ENCODE measurements at places on chromosomes 5 and 9.

DNA sequence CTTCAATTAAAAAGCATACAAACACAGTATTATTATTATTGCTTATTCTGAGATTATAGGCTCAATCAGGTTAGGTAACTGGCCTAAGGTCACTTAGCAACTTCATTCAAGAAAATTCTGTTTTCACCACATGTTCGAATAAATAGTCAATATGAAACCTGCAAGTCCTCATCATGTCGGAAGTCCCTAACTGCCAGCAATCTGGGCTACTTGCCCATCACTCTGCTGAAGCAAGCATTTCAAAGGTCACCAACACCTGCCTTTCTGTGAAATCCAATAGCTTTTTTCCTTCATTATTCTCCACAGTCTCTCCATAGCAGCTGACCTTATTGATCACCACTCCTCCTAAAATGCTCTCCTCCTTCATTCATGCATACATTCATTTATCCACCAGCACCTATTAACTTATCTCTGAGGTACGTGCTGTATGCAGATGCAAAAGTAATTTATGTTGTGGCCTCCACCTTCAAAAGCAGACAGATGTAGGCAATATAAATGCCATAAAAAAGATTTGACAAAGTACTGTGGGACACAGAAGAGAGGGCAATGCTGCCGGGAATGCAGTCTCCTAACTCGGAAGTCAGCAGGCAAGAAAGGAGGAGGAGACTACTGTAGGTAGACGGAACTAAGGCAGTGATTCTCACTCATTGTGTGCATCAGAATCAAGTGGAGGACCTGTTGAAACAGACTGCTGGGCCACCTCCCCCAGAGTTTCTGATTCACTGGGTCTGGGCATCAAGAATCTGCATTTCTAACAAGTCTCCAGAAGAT is 310.9 kb downstream of the BNC2 start:
- no peak for DNase-seq

DNA sequence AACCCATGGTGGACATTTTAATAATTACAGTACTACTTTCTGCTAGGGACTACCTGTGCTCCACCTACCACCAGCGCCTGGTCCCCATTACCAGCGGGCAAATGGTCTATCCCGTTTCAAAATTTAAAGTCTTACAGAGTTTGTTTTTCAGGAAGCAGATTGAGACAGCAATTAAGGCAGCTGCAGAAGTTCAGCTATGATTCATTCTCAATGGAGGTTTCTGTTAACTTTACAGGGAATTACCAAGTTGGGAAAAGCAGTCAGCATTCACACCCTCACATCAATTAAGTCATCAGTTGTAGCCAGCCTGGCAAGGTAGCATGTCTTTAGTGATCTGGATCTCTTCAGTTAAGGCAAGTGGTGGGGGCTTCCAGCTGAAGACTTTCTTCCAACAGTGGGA is 410.6 kb upstream of the DAB2 start:
- DNase-seq = no peak

DNA sequence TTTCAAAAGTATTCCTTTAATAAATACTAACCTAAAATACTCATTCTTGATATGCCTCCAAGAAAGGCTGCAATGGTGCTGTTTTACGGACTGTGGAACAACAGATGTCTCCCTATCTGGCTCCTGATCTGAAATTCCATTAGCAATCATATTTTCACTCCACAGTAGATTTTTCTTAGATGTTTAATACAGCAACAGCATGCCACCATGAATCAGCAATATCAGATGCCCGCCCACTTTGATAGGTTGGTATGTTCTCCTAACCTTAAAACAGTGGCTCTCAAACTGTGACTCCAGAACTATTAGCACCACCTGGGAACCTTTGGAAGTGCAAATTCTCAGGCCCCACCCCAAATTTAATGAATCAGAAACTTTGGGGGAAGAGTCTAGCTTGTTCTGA is 110.2 kb downstream of the MLLT3 start:
- no peak for DNase-seq

GRCh38 chr5:75482482-75482881 is 28.9 kb downstream of the CERT1 start:
- no peak for DNase-seq

- no peak for DNase-seq
Measured at GRCh38 chr5:53381-54174, 38.4 kb upstream of the PLEKHG4B start.

- no peak for DNase-seq
Measured at GRCh38 chr5:8720506-8720905, 825.4 kb downstream of the SEMA5A start.

DNA sequence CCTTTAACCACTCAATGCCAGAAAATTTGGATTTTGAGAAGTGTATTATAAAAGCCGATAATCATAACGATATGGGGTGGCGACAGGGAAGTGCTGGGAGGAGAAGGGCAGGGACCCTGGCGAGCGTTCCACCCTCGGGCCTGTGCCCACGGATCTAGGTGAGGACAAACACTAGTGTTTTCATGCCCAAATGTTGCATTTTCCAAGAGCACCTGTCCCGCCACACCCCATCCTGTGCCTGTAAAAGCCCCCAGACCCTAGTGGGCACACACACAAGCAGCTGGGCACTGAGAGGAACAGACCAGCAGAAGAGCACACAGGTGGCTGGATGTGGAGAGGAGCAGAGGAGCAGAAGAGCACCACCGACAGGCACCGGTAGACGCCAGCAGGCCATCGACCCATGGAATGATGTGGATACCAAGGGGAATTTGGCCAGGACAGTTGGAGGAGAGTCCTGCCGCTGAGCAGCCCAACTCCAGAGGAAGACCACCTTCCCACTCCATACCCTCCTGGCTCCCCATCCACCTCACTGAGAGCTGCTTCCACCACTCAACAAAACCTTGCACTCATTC is 315.0 kb downstream of the EDIL3 start:
- DNase-seq = no peak

- DNase-seq = no peak
Measured at GRCh38 chr5:76372323-76373054, 30.6 kb upstream of the IQGAP2 start.

DNA sequence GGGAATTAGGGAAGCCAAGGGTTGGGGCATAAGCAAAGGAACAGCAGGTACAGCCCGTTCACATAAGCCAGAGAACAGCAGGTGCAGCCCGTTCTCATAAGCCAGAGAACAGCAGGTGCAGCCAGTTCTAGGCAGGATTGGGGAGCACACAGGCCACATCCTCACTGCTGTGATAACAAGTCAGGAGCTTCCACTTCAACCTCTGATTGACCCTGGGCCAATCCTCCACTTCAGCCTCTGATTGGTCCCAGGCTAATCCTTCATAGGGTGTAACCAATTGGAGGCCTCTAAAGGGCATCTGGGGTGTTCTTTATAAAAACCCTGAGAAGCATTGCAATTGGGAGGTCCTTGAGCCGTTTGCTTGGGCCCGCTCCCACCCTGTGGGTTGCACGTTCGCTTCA is 27.5 kb downstream of the CEL start:
- DNase-seq = no peak

DNA sequence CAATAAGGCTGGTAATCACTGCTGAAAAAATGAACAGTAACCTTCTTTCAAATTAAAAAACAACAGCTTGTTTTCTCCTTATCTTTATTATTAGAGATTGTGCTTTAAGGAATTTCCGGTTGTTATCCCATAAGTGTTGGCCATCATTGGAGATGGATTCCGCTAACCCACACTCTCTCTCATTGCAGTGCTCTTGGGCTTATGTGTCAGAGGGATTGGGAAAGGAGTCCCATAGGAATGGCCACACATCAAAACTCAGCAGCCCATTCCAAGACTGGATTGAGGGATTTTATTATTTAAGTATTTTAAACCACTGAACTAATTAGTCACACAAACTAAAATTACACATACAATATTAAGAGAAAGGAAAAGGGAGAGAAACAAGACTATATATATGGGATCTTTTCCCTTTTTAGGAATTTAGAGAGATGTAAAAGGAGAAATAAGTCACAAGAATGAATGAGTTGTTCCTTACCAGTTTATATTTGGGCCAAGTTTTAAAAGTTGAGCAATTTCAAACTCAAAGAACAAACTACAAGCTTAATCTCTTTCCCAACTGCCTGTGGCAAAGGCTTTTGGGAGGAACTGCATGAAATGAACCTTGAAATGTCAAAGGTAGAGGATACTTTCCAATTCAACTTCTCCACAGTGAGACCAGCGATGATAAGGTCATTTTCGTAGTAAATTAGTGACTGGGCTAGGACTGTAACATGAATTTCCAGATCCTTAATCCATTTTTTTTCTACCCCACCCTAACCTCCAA is 2.4 kb downstream of the SPINK6 start:
- no peak for DNase-seq

- DNase-seq = no peak
Measured at GRCh38 chr5:142065273-142065672, 43.3 kb upstream of the NDFIP1 start.

DNA sequence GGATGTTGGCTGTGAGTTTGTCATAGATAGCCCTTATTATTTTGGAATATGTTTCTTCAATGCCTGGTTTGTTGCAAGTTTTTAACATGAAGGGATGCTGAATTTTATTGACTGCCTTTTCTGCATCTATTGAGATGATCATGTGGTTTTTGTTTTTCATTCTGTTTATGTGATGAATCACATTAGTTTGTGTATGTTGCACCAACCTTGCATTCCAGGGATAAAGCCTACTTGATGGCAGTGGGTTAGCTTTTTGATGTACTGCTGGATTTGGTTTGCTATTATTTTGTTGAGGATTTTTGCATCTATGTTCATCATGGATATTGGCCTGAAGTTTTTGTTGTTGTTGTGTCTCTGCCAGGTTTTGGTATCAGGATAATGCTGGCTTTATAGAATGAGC is 225.6 kb downstream of the PCSK1 start:
- DNase-seq = no peak

- DNase-seq = no peak
Measured at GRCh38 chr5:64925123-64925522, 156.4 kb downstream of the CWC27 start.

- DNase-seq = no peak
Measured at GRCh38 chr5:164336906-164337305, 831.5 kb downstream of the MAT2B start.

DNA sequence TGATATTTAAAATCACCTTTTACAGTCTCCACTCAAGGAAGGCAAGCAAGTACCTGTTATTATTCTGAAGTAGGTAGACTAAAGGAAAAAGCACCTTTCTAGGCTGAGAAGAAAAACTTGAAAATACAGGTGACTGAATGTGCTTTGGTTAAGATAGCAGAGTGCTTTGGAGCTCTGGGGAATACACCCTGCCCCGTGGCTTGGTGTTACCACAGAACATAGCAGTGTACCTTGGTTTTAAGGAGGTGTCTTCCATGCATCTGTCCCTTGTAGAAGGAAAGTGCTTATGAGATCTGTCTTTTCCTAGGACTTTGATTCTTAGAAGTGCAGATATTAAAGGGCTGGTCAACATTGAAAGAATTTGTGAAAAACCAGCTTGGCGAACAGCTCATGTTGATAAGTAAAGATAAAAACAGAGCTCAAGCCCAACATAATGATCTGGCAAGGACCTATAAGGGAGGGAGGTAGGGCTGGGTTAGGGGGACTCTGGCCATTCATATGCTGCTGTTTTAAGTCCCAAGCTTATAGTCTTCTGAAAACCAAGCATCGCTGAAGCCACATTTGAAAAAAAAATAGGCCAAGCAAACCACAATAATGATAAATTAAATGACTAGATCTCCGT is 66.8 kb downstream of the ZNF608 start:
- no peak for DNase-seq

- no peak for DNase-seq
Measured at GRCh38 chr5:38871790-38872551, 26.2 kb downstream of the OSMR start.

GRCh38 chr5:40587376-40587775 is 92.3 kb upstream of the PTGER4 start:
- no peak for DNase-seq

- DNase-seq = no peak
Measured at GRCh38 chr5:129718471-129719090, 29.3 kb upstream of the MINAR2 start.

DNA sequence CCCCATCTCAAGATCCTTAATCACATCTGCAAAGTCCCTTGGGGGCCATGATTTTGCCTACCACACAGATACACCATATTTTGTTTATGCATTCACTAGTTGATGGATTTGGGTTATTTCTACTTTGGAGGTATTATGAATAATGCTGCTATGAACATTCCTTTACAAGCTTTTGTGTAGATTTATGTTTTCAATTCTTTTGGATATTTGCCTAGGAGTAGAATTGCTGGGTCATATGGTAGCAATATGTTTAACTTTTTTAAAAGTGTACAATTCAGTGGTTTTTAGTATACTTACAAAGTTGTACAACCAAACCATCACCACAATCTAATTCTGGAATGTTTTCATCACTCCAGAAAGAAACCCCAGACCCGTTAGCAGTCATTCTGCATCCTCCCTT is 7.8 kb upstream of the ANP32B start:
- DNase-seq = no peak

DNA sequence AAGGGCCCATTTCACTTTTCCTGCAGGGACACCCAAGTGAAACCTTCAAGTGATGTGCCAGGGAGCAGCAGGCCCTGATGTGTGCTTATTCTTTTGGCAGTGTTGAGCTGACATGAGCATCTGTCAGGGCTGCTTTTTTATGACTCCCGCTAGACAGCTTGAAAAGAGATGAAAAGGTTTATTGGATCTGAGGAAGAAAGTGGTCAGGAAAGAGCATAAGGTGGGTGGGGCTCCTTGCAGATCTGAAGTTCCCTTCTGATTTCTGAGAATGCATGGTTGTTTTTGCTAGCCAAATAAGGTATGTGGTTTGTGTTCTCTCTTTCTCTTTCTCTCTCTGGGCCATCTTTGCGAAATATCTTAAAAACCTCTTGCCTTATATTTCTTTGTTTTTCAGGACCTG is 316.1 kb downstream of the DMRT2 start:
- no peak for DNase-seq

- peak; percentile 49 for DNase-seq
Measured at GRCh38 chr9:83956436-83957247, 23.4 kb downstream of the HNRNPK start.

GRCh38 chr9:129656795-129657390 is 8.6 kb upstream of the PRRX2 start:
- DNase-seq = no peak

DNA sequence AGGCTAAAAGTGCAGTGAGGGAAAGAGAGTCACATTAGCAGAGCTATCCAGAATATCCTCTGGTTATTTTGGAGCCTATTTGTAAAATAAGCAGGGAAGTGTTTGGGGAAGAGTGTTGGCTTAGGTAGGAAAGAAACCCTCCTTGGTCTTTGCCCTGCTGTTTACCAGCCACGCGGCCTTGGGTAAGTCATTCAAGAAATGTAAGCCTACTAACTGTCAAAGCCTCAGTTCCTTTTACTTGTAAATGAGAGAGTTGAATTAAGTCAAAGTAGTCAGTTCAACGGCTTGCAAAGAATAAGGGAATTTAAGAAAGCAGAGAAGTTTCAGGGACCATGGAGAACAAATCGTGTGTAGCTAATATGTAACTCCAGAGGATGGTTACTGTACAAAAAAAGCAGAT is 75.8 kb upstream of the TNC start:
- no peak for DNase-seq

- no peak for DNase-seq
Measured at GRCh38 chr9:71627537-71627936, 140.8 kb downstream of the CEMIP2 start.

DNA sequence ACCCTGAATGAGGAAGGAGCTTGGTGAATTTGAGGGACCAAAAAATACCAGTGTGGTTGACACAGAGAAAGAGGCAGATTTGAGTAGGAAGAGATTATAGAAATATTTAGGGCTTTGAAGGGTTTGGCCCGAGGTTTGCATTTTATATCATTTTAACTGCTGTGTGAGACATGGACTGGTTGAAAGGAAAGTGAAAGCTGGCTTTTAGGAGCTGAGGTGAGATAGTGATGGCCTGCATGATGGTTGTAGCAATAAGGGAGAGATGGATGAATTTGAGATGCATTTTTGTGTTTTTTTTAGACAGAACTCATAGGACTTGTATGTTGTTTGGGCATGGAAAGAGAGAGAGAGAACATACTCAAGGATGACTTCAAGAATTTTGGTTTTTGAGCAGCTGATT is 21.7 kb downstream of the FER start:
- no peak for DNase-seq

All from CD4-positive, alpha-beta T cell treated with Interferon alpha-2 for 1 hour (primary cell).